ENCODE measurements at places on chromosomes 16 and 17.
A peak's percentile ranks its signal among the peaks of the same experiment; 100 is the strongest.

DNA sequence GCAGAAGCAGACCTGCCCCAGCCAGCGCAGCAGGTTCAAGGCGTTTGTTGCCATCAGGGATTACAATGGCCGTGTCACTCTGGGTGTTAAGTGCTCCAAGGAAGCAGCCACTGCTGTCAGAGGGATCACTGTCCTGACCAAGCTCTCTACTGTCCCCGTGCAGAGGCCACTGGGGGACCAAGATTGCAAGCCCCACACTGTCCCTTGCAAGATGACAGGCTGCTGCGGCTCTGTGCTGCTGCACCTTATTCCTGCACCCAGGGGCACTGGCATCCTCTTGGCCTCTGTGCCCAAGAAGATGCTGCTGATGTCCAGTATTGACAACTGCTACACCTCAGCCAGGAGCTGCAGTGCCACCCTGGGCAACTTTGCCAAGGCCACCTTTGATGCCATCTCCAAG is 27.7 kb downstream of the ATPAF2 start:
- no peak for DNase-seq

- no peak for DNase-seq
Observed at GRCh38 chr17:17606416-17607000, 15.0 kb upstream of the PEMT start.

DNA sequence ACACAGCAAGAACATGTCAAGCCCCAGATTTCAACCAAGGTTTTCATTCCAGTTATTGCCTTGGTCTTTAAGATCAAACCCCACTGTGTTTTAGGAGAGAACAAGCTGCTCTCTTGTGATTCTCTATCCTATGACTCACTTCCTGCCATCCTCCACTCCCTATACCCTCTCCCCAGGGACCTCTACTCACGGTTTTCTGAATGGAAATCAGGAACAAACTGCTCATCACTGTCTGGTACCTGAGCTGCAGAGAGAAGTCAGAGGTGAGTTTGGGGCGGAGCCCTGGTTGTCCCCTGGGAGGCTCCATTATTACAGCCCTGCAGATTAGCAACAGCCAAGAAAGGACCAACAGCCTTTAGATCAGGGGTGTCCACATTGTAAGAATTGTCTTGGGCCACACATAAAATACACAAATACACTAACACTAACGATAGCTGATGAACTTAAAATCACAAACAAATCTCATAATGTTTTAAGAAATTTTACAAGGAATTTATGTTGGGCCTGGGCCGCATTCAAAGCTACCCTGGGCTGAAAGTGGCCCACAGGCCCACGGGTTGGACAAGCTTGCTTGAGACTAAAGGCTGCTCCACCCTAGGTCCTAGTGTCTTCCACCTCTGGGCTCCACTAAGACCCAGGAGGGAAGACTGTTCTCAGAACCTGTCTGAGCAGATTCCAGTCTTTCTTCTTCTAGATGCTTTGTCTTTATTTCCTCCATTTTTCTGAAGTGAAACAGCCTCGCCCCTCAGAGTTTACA is 9.7 kb downstream of the ETV4 start:
- no peak for DNase-seq

DNA sequence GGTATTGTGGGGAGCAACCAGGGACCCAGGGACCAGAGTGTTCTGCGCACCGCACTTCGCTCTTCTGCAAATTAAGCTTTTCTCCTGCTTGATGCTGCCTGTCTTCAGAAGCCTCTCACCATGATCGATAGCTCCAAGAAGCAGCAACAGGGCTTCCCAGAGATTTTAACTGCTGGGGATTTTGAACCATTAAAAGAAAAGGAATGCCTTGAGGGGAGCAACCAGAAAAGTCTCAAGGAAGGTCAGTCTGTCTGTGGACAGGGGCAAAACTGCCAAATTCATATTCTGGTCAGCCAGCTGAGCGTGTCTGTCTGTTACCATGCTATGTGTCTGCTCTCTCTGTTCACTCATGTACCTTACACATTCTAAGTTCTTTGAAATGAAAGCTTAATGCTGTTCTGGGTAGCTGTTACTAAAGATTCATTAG is 115.7 kb downstream of the MRTFB start:
- DNase-seq = no peak

- peak; percentile 12 for DNase-seq
Observed at GRCh38 chr17:28230011-28230410, 89.0 kb upstream of the TMEM97 start.

- no peak for DNase-seq
Observed at GRCh38 chr17:53765609-53766008, 57.1 kb upstream of the KIF2B start.

DNA sequence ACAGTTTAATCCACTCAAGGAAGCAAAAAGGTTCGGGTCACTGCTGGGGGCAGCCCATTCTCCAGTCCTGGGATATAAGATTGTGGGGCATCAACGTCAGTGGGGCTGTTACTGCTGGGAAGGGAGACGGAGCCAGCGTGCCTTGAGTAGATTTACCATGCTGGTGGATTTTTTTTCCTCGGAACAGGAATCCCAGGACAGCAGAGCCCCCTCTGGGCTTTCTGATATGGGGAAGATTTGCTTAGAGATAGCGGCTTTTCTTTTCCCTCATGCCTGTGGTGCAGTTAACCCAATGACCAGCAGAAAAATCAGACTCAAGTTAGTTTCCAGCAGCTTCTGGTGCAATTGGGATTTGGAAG is 35.4 kb downstream of the WSCD1 start:
- DNase-seq = no peak

DNA sequence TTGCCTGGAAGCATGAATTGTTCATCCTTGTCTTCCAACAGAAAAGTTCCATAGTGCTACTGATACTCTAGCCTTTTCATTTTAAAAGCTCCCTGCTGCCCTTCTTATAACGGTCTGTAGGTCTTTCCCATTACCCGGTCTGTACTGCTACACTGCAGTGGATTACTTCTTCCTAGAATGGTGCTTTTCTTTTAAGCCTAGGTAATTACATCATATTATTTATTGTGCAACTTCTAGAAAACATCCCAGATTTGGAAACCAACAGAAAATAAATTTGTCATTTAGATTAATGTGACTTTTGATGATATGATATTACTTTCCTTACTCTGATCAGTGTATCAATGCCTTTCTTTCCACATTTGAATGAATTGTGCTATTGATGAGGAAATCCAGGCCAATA is 199.4 kb downstream of the TANC2 start:
- no peak for DNase-seq

GRCh38 chr17:34556931-34557330 is 22.5 kb upstream of the TMEM132E start:
- no peak for DNase-seq
